ENCODE measurements at places on chromosomes 1 and 21. TPM values are rescaled to one million over a fixed set of nuclear protein-coding genes. Genes with fewer than 3 reads are reported as not detected.

Gene AVPR1B
- total RNA-seq = not detected

Gene USP33
- total RNA-seq = 19.1 TPM

Gene KRTAP12-4
- total RNA-seq = not detected

Gene RORC
- total RNA-seq = 0.06 TPM

Gene FCER1G
- total RNA-seq = not detected

Gene PIK3CD
- 7.8 TPM for total RNA-seq

Gene DCST1
- not detected for total RNA-seq

Gene DMRTA2
- total RNA-seq = 0.06 TPM

Gene TMEM51
- total RNA-seq = 38.6 TPM

Gene TRIM17
- total RNA-seq = not detected

Gene SYT11
- total RNA-seq = 1.3 TPM

Gene GUCA2A
- total RNA-seq = not detected

Gene ZBTB8B
- not detected for total RNA-seq

Gene TSTD1
- 0.32 TPM for total RNA-seq

Gene LHX8
- total RNA-seq = 0.97 TPM

Gene VPS72
- total RNA-seq = 47.5 TPM

Gene FCGR3A
- total RNA-seq = not detected

Gene DIO1
- total RNA-seq = not detected

Gene NHLH1
- 0.38 TPM for total RNA-seq

Gene SLC30A2
- 0.30 TPM for total RNA-seq

Gene COL24A1
- not detected for total RNA-seq

Gene TESK2
- 0.14 TPM for total RNA-seq

Gene APOBEC4
- not detected for total RNA-seq

Gene FCGR1A
- total RNA-seq = not detected

Gene GRIK1
- total RNA-seq = not detected

Gene SCNM1
- total RNA-seq = 52.8 TPM

Gene TTC34
- 0.02 TPM for total RNA-seq

Gene KIF14
- total RNA-seq = 10.2 TPM

Gene IFFO2
- 6.3 TPM for total RNA-seq

Gene FCER1A
- total RNA-seq = not detected

Gene RGS4
- total RNA-seq = not detected

Gene INSRR
- total RNA-seq = not detected

Gene LRRN2
- 11.8 TPM for total RNA-seq

Measured in A549 treated with GW870086 at 1 μM for 4 hours (cell line).